ENCODE measurements at places on chromosomes 3 and 15.

GRCh38 chr3:42656680-42657610 lies 3.4 kb downstream of the ZBTB47 start:
- no peak for DNase-seq

GRCh38 chr3:155252021-155252420 lies 41.5 kb downstream of the STRIT1 start:
- no peak for DNase-seq

GRCh38 chr3:45983770-45984169 lies 11.9 kb downstream of the FYCO1 start:
- no peak for DNase-seq

DNA sequence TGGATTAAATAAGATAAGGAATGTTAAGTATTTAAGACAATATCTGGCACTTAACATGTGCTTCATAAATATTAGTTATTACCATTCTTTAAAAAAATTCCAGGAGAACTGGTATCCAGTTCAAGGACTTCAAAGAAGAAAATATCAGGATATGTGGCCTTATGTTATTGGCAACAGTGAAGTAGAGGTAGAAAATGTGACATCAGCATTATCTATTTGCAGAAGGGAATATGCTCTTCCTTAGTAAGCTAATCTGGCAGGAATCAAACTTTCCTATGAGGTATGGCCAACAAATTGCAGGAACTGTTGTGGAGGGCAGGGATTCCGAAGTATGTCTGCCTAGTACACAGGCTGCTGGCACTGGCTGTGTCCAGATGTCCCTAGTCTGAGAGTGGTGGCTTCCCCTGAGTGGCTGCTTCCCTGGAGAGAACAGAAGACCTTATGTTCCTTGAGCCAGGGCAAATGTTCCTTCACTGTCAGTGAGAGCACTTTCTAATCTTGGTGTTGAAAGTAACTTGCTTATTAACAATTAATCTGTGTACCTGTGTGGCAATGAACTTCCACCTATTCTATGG lies 351.7 kb upstream of the THRB start:
- no peak for DNase-seq

GRCh38 chr3:161800985-161801559 lies 304.5 kb downstream of the OTOL1 start:
- no peak for DNase-seq

DNA sequence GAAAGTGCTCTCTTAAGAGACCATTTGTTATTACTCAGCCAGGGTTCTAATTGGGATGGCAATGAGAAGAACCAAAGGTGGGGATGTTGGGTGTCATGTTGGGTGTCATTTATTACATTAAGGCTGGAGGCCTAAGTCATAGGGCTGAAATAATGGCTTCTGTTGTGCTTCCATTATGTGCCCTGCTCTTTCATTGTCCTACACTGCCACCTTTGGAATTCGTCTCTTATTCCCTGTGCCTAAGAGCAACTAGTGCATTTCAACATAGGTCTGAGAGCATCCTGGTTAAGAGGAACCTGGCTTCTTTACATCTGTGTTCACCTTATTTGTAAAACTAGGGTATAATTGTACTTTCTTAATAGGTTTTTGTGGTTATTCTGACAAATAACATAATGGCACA lies 32.2 kb downstream of the RIOX2 start:
- DNase-seq = no peak

- no peak for DNase-seq
These were observed 35.9 kb downstream of the OXNAD1 start for GRCh38 chr3:16300881-16301359.

GRCh38 chr3:1275495-1275894 lies 182.7 kb downstream of the CNTN6 start:
- DNase-seq = no peak

GRCh38 chr3:119350114-119350513 lies 55.9 kb downstream of the ARHGAP31 start:
- DNase-seq = no peak

DNA sequence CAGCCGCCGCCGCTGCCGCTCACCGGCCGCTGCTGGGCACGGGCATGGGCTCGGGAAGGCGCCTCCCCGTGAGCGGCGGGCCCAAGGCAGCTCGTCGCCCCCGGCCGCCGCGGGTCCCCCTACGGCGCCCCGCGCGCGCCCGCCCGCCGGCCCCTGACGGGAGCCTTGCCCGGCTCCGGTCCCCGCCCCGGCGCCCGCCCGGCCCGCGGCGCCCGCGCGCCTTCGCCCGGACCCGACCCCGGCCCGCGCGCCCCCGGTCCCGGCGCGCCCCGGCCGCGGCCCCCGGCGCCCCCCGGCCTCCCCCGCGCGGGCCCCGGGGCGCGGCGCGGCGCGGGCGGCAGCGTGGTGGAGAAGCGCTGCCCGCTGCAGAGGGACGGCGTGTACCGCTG lies 177.7 kb downstream of the OR4M2 start:
- DNase-seq = no peak

GRCh38 chr15:40891810-40892446 lies 2.3 kb upstream of the VPS18 start:
- no peak for DNase-seq

DNA sequence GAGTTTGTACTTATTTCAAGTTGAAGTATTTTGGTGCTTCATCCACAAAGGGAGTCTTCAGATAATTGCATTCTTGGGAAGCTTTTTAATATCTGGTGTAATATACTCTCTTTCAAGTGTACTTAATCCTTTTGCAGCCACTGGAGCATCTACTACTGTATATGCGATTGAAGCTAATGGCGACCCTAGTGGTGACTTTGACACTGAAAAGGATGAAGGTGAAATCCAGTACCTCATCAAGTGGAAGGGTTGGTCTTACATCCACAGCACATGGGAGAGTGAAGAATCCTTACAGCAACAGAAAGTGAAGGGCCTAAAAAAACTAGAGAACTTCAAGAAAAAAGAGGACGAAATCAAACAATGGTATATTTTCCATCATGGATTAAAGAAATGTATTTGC lies 42.6 kb downstream of the CHD2 start:
- DNase-seq = no peak

DNA sequence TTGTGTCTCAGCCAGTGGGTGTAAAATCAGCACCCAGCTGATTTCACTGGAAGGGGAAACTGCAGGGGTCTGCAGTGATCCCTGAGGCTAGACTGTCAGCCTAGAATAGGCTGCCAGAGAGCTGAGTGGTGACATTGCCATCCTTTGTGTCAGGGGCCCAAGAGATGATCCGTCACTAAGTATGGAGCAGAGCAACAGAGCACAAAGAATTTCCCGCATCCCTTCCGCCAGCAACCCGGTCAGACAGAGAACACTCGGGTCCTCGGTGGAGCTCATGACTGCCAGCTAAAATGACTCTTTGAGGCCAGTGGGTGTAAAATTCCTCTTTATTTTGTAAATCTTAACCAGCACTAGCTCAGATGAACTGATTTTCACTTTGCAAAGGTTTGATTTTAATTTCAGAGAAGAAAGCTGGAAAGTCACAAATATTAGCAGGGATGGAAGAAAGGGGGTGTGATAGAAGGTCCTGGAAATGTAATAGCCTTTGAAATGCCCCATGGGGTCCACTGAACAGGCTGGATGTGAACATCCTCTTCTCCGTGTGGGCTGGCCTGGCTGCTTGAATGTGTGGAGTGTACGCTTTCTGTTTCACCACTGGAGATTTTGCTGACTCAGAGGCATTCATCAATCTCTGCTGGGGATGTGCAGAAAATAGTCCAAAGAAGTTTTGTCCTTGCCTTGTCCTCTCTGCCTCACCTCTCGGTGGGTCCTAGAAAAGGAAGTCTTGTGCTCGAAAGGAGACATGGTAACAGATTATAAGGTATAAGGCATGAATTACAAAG lies 138.8 kb downstream of the SV2B start:
- DNase-seq = no peak

GRCh38 chr15:77068633-77069032 lies 2.3 kb downstream of the TSPAN3 start:
- DNase-seq = no peak

GRCh38 chr3:123508178-123508577 lies 59.3 kb upstream of the ADCY5 start:
- DNase-seq = no peak
